ENCODE measurements at places on chromosomes 7 and 10.

GRCh38 chr7:76206633-76207032 is 4.9 kb downstream of the SRRM3 start:
- no peaks in the 10 kb centered on the region for H3K4me1 ChIP-seq
- DNase-seq, result no peak
- no peak overlapping the region for H3K4me3 ChIP-seq
- no peak overlapping the region for H3K27ac ChIP-seq

GRCh38 chr7:66504131-66504530 is 124.5 kb upstream of the KCTD7 start:
- DNase-seq, result no peak
- no peak overlapping the region for H3K4me3 ChIP-seq
- H3K4me1 ChIP-seq, result no peaks in the 10 kb centered on the region
- no peaks in the 10 kb centered on the region for H3K27me3 ChIP-seq
- no peak overlapping the region for H3K27ac ChIP-seq

- no peak overlapping the region for H3K4me3 ChIP-seq
- H3K36me3 ChIP-seq, result no peaks in the 10 kb centered on the region
- H3K4me1 ChIP-seq, result no peaks in the 10 kb centered on the region
- no peak overlapping the region for H3K27ac ChIP-seq
Measured at GRCh38 chr7:30003098-30003497, 13.5 kb upstream of the SCRN1 start.

GRCh38 chr10:78298835-78299234 is 265.2 kb downstream of the RPS24 start:
- no peak for DNase-seq
- no peaks in the 10 kb centered on the region for H3K36me3 ChIP-seq
- H3K4me1 ChIP-seq, result peaks cover 5% of the 10 kb centered on the region
- no peaks in the 10 kb centered on the region for H3K27me3 ChIP-seq
- H3K4me3 ChIP-seq, result no peak overlapping the region

GRCh38 chr7:25632616-25633015 is 404.3 kb upstream of the NPVF start:
- no peaks in the 10 kb centered on the region for H3K4me1 ChIP-seq
- H3K27ac ChIP-seq, result no peak overlapping the region
- no peak for DNase-seq
- H3K36me3 ChIP-seq, result no peaks in the 10 kb centered on the region
- H3K4me3 ChIP-seq, result no peak overlapping the region

GRCh38 chr7:46545790-46546189 is 624.7 kb upstream of the IGFBP3 start:
- DNase-seq, result peak; percentile 83
- no peaks in the 10 kb centered on the region for H3K4me1 ChIP-seq
- no peak overlapping the region for H3K4me3 ChIP-seq
- H3K36me3 ChIP-seq, result no peaks in the 10 kb centered on the region

DNA sequence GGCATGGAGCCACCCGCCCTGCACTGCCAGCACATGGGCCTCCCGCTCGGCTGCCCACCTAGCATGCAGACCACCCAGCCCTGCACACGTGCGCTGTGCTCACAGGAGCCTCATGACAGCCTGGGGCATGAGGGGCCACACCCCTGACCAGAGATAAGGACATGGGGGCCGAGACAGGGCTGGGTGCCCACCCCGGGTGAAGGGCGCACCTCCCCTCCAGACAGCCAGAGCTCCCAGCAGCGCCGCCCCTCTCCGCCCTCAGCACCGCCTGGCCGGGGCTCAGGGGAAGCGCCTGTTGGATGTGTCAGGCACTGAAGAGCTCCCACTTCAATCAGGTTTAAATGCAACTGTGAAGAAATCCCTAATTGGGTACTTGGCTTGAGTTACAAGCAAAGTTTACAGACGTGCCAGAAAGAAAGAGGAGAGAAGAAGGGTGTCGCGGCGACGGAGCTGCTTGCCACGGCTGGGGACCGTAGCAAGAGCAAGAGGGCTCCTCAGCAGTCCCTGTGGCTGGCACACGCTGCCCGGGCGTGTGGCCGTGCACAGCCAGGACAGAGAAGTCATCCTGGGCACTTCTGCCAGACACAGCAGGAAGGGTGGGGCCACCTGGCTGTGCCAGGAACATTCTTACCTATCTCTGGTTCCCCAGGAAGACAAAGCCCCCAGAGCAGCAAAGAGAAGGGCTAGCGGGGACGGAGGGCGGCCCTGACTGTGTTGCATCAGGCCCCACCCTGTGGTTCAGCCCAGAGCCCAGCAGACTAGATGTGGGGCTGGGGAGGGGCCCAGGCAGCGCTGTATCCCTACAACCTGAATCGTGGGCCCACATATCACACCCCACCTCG is 247.4 kb downstream of the ELFN1 start:
- DNase-seq, result no peak
- H3K27me3 ChIP-seq, result no peaks in the 10 kb centered on the region
- no peak overlapping the region for H3K4me3 ChIP-seq
- H3K36me3 ChIP-seq, result no peaks in the 10 kb centered on the region

DNA sequence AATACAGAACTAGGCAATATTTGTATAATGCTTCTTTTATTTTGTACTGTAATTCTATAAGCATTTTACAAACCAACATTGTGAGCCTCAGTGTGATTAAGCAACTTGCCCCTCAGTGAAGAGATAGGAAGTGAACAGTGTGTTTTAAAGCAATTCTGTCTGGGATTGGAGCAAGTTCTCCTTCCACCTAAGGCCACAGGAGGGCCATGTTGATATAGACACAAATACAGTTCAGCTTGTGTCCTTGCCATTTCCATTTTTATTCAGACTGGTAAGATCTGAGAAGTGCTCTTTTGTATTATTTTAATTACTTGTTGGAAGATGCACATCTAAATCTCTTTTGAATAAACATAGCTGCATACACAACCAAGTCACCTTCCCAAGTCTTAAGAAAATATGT is 416.3 kb upstream of the COBL start:
- no peaks in the 10 kb centered on the region for H3K27me3 ChIP-seq
- H3K4me1 ChIP-seq, result peaks cover 2% of the 10 kb centered on the region
- no peaks in the 10 kb centered on the region for H3K36me3 ChIP-seq
- DNase-seq, result peak; percentile 13
- H3K27ac ChIP-seq, result no peak overlapping the region
- no peak overlapping the region for H3K4me3 ChIP-seq

- no peak overlapping the region for H3K4me3 ChIP-seq
- H3K27me3 ChIP-seq, result no peaks in the 10 kb centered on the region
- H3K27ac ChIP-seq, result no peak overlapping the region
- DNase-seq, result no peak
- H3K36me3 ChIP-seq, result no peaks in the 10 kb centered on the region
Measured at GRCh38 chr7:43569424-43569823, 13.5 kb upstream of the STK17A start.

GRCh38 chr10:64760371-64760770 is 1239.2 kb downstream of the REEP3 start:
- H3K4me1 ChIP-seq, result no peaks in the 10 kb centered on the region
- H3K27me3 ChIP-seq, result no peaks in the 10 kb centered on the region
- no peak overlapping the region for H3K27ac ChIP-seq
- H3K36me3 ChIP-seq, result no peaks in the 10 kb centered on the region

- no peak overlapping the region for H3K4me3 ChIP-seq
- H3K27ac ChIP-seq, result no peak overlapping the region
- H3K36me3 ChIP-seq, result no peaks in the 10 kb centered on the region
- H3K27me3 ChIP-seq, result no peaks in the 10 kb centered on the region
- no peaks in the 10 kb centered on the region for H3K4me1 ChIP-seq
Measured at GRCh38 chr7:70165477-70166170, 567.3 kb downstream of the AUTS2 start.

DNA sequence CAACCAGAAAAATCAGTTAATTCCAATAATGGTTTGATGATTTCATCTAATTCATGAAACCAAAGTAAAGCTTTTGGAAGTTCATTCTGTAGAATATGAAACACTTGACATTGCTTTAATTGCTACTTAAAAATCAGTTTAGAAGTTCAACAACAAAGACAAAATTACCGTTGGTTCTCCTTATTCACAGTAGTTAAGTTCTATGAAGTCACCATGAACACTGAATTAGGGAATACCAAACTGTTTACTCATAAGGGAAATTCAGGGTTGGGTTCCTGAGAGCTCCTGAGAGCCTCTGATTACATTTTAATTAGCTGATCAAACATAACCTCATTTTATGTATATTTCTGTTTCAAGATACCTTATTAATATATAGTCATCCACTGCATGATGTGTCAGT is 46.2 kb downstream of the ZNF438 start:
- H3K27ac ChIP-seq, result no peak overlapping the region
- no peak overlapping the region for H3K4me3 ChIP-seq
- H3K4me1 ChIP-seq, result no peaks in the 10 kb centered on the region
- H3K27me3 ChIP-seq, result no peaks in the 10 kb centered on the region
- DNase-seq, result no peak

DNA sequence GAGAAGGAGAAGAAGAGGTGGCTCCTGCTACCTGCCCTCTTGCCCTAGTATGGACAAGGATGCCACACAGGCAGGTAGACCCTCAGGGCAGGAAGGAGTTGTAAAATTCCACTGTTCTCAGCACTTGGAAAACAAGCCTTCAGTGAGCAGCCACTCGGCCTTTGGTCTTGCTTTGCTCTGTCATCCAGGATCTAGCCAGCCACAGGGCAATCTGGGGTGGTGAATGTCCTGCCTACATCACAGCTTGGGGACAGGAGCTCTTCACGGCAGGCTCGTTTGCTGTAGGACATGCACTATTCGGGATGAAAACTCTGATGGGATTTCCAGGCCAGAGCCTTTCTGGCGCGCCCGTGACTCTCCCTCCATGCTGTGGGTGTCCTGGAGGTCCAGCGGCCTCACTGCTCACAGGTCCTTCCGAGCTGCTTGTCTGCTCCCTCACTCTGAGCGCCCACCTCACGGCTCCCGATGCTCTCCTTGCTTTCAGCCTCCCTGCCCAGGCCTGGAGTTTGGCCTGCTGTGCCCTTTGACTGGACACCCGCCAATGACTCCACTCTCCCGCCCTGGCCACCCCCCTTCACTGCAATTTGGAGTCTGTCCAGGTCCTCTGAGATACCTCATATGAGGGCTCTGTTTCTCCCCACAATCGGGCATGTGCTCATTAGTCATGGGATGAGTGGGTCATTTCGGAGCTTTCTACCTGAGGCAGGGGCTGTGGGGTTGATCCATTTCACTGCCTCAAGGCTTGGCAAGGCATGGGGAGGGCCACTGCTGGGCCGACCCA is 227.2 kb upstream of the GRB10 start:
- H3K4me1 ChIP-seq, result no peaks in the 10 kb centered on the region
- H3K27me3 ChIP-seq, result no peaks in the 10 kb centered on the region
- no peak overlapping the region for H3K4me3 ChIP-seq
- peak; percentile 44 for DNase-seq
- no peak overlapping the region for H3K27ac ChIP-seq

- H3K36me3 ChIP-seq, result no peaks in the 10 kb centered on the region
- DNase-seq, result no peak
- no peak overlapping the region for H3K4me3 ChIP-seq
- H3K27ac ChIP-seq, result no peak overlapping the region
- peaks cover under 1% of the 10 kb centered on the region for H3K4me1 ChIP-seq
Measured at GRCh38 chr7:96023387-96023786, 251.0 kb downstream of the DYNC1I1 start.

GRCh38 chr10:114392112-114392835 is 12.0 kb downstream of the AFAP1L2 start:
- H3K27ac ChIP-seq, result no peak overlapping the region
- H3K4me3 ChIP-seq, result no peak overlapping the region
- no peak for DNase-seq
- H3K27me3 ChIP-seq, result no peaks in the 10 kb centered on the region
- H3K36me3 ChIP-seq, result no peaks in the 10 kb centered on the region
- H3K4me1 ChIP-seq, result no peaks in the 10 kb centered on the region

- H3K4me1 ChIP-seq, result no peaks in the 10 kb centered on the region
- no peak for DNase-seq
- no peaks in the 10 kb centered on the region for H3K27me3 ChIP-seq
Measured at GRCh38 chr7:70660154-70660818, 471.7 kb upstream of the GALNT17 start.

DNA sequence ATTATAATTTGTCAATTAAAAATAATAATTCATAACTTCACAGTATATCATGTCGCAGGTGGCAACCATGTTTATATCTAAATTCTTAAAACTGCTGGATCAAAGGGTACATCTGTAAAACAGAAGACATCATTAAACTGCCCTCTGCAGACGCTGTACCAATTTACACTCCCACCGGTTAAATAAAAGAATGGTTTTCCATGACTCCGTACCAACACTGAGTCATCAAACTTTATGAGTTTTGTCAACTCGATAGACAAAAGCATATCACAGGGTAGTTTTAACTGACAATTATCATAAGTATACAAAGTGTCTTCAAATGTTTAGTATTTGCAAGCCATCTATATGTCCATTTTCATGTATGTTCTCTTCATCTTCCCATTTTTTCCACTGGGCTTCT is 5.7 kb upstream of the GSTK1 start:
- no peaks in the 10 kb centered on the region for H3K36me3 ChIP-seq
- no peaks in the 10 kb centered on the region for H3K4me1 ChIP-seq

- no peaks in the 10 kb centered on the region for H3K36me3 ChIP-seq
- no peak for DNase-seq
- no peak overlapping the region for H3K4me3 ChIP-seq
- no peaks in the 10 kb centered on the region for H3K4me1 ChIP-seq
- no peak overlapping the region for H3K27ac ChIP-seq
Measured at GRCh38 chr7:41930538-41931262, 227.8 kb upstream of the INHBA start.

DNA sequence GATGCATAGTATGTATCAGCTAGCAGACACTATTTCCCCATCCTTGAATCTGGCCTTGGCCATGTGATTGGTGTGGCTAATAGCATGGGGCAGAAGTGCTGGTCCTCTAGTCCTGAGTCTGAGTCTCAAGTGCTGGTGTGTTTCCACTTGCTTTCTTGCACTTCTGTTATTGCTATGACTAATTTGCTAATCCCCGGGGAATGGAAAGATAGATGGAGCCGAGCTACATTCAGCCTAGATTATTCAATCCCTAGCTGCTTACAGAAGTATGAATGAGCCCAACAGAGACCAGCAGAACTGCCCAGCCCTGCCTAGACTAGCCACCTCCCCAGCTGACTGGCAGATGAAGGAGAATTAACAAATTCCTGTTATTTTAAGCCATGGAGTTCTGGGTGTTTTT is 53.2 kb upstream of the SYPL1 start:
- no peaks in the 10 kb centered on the region for H3K27me3 ChIP-seq
- H3K36me3 ChIP-seq, result no peaks in the 10 kb centered on the region
- H3K4me1 ChIP-seq, result no peaks in the 10 kb centered on the region
- H3K27ac ChIP-seq, result no peak overlapping the region
- H3K4me3 ChIP-seq, result no peak overlapping the region
- no peak for DNase-seq

DNA sequence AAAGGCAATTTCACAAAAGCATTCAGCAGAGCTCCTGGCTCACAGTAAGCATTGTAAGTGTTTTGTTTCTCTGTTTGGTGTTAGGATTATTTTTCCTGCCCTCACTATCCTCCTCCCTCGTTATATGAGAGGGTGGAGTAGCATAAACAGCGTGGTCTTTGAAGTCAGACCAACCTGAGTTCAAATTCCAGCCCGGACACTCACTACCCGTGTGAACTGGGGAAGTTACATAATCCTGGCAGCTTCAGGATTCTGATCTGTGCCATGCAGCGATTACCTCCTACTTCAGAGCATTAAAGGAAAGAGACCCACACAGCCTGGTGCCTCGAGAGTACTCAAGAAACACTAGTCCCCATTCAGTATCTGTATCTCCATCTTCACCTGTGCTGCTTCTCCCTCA is 386.5 kb downstream of the INHBA start:
- H3K27ac ChIP-seq, result no peak overlapping the region
- H3K36me3 ChIP-seq, result no peaks in the 10 kb centered on the region
- no peaks in the 10 kb centered on the region for H3K27me3 ChIP-seq
- no peaks in the 10 kb centered on the region for H3K4me1 ChIP-seq
- DNase-seq, result no peak
- H3K4me3 ChIP-seq, result no peak overlapping the region

- H3K27me3 ChIP-seq, result no peaks in the 10 kb centered on the region
- H3K36me3 ChIP-seq, result no peaks in the 10 kb centered on the region
- no peak overlapping the region for H3K4me3 ChIP-seq
- H3K27ac ChIP-seq, result no peak overlapping the region
- DNase-seq, result no peak
- no peaks in the 10 kb centered on the region for H3K4me1 ChIP-seq
Measured at GRCh38 chr10:127715782-127716378, 21.1 kb upstream of the FOXI2 start.
